ENCODE measurements at places on chromosomes 5 and 9.

- no peak for DNase-seq
These were observed 150.0 kb upstream of the ACO1 start for GRCh38 chr9:32234451-32234850.

DNA sequence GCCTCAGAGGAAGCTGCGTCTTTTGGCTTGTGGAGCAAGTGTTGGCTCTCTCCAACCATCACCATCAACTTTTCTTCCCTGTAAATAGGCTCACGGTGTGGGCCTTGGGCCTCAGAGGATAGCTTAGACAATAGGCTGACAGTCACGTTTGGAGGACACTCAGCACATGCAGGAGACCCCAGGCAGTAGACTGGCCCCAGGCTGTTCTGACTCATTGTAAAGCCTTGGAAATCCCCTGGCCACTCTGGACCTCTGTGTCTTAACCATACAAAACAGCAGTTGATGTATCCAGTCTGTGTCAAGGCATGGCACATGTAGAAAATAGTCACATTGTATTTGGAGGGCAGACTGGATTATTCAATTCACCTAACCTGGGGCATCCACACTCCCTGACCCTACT is 18.6 kb downstream of the CD74 start:
- no peak for DNase-seq

- no peak for DNase-seq
These were observed 14.5 kb upstream of the SRP19 start for GRCh38 chr5:112846556-112846955.

- DNase-seq = no peak
These were observed 66.6 kb upstream of the RNU6ATAC start for GRCh38 chr9:134230942-134231325.

GRCh38 chr9:128733256-128733655 is 9.3 kb upstream of the ZDHHC12 start:
- peak; percentile 52 for DNase-seq

- DNase-seq = no peak
These were observed 12.3 kb downstream of the IFNA21 start for GRCh38 chr9:21154018-21154608.

DNA sequence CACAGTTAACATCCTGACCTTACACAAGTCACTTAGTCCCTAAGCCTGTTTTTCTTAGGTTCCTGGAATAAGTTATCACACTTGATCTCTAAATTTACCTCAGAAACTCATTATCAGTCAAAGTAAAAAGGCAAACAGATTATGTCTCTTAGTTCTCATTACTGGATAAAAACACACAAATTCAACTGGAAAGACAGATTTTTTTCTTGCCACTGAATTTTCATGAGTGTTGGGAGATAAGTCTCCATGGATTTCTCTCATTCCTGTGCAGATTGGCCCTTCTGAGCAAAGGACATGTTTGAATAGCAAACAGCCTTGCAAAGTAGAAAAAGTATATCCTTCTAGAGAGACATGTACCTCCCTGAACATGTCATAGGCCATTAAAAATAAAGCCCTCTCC is 10.2 kb downstream of the SPATA9 start:
- no peak for DNase-seq

- DNase-seq = no peak
These were observed 41.5 kb downstream of the FOXI1 start for GRCh38 chr5:170147051-170147752.

DNA sequence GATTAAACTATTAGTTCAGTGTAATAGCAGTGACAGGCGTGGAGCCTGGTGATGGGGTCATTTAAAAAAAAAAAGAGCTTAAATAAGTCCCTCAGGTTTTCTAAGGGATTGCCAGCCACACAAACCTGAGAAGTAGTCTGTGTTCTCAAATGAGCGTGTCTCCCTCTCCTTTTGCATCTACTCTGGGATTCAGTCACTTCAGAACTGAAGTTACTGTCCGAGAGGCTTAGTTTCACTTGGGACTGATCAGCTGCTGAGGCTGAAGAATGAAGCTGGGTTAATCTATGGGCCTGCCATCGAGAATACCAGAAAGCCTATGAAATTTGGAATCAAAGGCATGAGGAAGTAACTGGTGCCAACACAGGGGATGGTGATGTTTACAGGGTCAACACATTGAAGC is 310.1 kb downstream of the ADAMTS6 start:
- no peak for DNase-seq

DNA sequence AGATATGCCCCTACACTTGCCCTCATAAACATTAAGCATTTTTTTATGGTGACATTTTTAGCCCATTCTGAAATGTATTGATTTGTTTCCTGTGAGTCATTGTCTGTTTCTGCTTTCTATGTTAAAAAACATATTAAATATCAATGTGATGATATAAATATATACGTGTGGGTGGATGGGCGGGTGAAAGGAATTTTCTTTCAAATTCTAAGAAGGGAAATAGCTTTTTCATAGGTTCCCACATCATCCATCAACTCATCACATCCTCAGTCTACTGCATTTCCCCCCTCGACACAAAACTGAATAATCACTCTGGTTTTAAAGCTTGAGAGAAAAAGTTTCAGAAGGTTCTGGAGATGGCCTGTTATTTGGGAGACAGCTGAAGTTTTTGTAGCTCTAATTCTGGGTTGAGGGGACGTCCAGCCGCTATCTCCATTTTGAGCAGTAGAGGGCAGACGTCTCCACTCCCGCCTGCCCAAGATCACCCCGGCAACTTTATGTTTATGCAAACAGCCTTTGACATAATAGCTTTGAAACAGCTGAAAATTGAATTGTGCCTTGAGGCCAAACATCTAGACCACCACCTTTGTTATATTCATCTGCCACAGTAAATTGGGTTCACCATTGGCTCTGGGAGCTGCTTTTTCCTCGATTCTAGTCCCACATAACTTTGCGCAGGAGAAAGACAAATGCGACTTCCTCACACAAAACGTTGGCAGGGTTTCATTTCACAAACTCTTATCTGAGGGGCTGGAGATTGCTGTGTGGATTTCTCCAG is 216.2 kb upstream of the CLINT1 start:
- peak; percentile 31 for DNase-seq
